ENCODE measurements at places on chromosomes 4 and X.

DNA sequence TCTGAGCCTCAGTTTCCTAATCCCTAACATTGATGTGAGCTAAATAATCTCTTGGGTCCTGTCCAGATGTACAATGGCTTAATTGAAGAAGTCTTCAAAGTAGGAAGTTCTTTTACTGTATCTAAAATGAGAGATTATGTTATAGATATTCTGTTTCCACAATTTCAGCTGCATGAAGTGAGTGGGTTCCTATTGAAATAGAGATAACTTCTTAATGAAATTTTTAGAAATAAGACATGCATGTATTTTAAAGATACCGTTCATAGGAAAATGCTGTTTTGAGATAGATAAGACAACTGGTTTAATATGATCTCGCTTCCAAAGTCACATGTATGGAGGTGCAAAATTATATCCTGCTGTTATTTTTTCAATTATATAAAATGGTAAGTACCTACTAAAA is 71.9 kb downstream of the CLDN22 start:
- no peak for DNase-seq

DNA sequence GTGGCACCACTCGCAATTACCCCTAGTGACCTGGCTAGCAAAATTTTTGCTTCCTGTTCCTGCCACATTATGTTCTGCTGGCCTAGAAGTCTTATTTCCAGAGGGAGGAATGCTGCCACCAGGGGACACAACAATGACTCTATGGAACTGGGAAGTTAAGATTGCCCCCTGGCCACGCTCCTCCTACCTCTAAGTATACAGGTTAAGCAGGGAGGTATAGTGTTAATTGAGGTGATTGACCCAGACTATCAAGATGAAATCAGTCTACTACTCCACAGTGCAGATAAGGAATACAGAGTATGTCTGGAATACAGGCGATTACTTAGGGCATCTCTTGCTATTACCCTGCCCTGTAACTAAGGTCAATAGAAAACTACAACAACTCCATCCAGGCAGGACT is 48.8 kb upstream of the SMARCAD1 start:
- DNase-seq: no peak

- no peak for DNase-seq
Observed at GRCh38 chrX:8089141-8089540, 81.9 kb downstream of the VCX2 start.

GRCh38 chr4:815464-816146 is 10.3 kb downstream of the CPLX1 start:
- peak; percentile 24 for DNase-seq

GRCh38 chr4:17941731-17942130 is 79.8 kb downstream of the LCORL start:
- DNase-seq: no peak

DNA sequence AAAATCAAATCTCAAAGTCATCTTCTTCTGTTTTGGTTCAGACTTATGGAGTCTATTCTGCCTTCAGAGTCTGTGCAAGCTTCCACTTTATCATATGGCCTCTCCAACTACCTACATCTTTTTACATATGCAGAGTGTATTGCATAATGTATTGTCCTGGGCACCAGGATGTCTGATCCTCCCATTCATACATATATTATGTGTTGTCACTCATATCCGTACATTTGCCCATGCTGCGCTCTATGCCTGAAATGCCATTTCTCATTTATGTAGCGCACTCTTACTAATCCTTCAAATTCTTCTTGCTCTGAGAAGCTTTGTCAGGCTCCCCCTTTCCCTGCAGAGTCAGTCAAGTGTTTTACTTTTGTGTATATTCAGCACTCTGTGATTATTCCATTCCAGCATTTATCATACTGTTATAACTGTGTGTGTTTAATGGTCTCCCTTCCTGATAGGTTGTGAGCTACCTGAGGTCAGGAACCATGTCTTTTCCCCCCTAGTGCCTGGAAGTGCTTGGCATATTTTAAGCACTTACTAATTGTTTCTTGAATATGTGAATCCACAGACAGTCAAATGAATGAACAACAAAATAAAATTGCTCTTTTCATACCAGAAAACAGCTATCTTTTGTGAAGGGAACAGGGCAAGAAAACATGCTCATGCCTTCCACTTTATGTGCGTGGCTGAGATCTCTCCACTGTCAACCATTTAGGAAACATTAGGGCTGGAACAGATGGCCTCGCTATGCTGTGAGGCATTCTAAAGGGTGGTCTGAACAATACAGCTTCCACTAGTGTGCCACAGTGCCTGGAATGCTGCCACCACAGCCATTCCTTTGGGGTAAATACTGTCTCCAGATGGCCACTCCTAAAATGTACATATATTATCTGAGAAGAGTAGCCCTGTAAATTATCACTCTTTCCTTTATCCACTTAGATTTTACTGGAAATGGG is 81.8 kb downstream of the GLUD2 start:
- DNase-seq: no peak

- no peak for DNase-seq
Observed at GRCh38 chr4:4673070-4673469, 131.2 kb upstream of the STX18 start.

DNA sequence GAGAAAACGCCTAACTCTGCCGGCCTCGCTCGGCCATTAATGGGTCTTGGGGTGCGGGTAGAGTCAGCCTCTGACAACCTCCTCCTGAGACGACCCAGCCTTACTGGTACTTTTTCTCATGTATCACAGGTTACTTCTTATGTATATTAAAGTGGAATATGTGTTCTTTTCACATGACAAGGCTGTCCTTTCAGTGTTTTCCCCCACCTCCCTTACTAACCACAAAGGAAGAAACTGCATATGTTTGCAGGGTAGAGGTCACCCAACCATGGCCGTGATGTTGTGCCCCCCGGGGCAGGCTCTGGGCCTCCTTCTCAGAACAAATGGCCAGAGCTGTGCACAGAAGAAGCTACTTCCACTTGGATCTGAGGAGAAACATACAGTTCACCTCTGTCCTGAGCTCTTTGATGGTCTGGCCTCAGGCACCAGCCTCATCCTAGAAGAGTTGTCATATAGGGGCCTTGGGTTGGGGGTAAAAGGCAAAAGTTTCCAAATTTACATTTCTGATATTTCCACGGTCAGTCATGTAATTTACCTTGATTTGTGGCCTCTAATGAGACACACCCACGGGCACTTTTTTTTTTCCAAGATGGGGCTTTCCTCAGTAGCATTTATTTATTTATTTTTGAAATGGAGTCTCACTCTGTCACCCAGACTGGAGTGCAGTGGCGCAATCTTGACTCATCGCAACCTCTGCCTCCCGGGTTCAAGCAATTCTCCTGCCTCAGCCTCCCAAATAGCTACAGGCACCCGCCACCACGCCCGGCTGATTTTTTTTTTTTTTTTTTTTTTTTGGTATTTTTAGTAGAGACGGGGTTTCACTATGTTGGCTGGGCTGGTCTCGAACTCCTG is 1.9 kb downstream of the SOWAHD start:
- no peak for DNase-seq

GRCh38 chrX:119802546-119802945 is 11.1 kb upstream of the RPL39 start:
- no peak for DNase-seq

DNA sequence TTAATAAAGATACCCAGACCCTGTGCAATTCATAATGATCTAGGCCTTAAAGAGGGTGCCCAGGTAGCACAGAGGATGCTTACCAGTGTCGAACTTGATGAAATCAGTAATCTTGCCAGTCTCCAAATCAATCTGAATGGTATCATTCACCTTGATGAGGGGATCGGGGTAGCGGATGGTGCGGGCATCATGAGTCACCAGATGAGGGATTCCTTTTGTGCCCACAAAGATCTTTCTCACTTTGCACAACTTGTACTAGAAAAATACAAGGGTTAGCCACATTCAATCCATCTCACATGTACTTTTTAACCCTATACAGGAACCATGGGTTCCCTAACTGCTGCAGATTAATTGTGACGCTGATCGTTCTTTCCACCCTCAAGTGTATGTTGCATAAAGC is 3.3 kb downstream of the RPS4X start:
- DNase-seq: peak; percentile 71

GRCh38 chr4:153205757-153206156 is 1.5 kb downstream of the TRIM2 start:
- DNase-seq: peak; percentile 73

DNA sequence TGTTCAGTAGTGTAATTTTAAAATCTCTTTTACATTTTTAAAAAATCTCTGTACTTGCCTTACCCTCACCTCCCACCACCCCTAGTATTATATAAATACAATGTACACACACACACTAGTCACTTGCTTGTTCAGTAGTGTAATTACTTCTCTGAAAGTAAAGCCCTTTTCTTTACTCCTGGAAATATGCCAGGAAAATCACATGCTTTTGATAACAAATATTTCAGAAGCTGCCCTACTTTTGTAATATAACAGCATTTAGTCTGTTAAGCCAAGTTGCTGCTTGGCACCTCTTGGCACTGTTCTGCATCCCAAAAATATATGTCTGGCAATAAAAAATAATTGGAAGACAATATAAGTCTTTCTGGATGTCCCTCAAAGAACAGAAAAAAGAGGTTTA is 172.8 kb upstream of the APOOL start:
- no peak for DNase-seq

DNA sequence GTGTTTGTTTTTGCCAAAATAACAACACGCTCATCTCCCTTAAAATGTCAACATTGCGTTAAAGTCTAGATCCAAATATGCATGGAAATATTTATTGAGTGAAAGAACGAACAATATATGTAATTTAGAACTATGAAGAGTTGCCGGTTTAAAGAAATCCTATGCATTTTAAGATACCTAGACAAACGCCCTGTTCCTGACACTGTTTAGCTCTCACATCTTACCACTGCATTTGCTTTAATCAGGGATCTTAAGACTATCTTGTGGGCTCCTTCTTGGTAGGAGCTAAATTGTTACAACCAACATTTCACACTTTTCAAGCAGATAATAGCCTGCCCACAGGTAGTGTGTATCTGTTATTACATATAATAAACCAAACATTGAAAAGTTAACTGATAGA is 96.6 kb upstream of the RPS6KA3 start:
- DNase-seq: no peak

GRCh38 chr4:121648516-121648915 is 48.3 kb downstream of the ANXA5 start:
- DNase-seq: no peak

DNA sequence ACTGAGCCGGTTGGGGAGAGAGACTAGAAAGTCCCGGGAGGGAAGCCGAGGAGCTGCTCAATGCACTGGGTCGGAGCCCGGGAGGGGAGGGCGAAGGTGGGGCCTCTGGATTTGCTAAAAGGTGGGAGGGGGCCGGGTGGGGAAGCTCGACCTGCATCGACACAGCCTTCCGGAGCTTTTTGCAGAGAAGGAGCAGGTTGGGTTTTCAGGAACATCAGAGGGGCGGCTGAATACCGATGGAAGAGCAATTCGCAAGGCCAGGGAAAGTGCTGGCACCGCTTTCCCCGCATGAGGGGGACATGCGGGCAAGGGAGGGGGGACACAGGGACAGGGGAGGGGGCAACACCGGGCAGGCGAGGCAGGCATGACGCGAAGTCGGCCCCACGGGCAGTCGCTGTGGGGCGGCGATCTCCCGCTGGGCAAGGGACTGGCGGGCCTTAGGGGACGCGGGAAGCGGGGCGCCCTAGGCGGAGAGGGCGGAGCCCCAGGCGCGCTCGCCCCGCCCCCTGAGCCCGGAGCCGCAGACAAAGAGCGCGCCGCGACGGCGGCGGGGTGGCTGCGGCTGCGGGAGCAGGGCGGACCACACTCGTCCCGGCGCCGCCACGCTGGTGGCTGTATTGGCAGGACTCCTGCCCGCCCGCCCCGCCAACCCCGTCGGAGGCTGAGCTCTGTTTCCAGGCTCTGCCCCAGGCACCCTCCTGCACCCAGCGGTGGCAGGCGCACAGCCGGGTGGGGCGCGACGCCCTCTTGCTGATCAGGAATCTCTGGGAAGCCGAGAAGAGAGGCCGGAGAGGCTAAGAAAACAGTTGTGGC is 11.6 kb downstream of the PDZD4 start:
- peak; percentile 84 for DNase-seq

DNA sequence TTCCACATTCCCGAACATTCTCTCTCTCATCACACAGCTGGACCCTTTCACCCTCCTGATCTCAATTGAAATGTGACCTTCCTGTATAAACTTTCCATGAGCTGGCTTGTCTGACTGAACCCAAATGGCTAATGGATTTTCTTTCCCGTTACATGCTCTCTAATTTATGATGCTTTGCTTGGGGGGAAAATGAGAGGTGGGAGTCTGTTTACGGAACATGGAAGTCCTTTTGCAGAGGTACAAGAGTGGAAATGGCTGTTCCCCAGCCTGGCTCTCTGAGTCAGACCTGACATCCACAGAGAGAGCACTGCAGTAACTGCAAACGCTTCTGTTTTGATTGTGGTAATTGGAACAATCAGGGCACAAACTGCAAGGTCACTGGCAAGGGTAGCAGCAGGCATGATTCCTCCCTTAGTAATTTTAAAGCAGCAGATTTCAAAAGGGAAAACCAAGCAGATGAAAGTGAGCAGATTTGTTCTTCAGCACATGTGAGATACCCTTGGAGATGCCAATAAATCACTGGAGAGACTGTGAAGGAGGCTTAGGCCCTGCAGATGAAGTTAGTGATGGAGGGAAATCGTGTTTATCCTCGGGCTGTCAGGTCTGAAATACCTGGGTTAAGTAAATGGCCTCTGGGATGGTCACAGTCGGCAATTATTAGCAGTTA is 83.9 kb downstream of the SNCA start:
- no peak for DNase-seq

DNA sequence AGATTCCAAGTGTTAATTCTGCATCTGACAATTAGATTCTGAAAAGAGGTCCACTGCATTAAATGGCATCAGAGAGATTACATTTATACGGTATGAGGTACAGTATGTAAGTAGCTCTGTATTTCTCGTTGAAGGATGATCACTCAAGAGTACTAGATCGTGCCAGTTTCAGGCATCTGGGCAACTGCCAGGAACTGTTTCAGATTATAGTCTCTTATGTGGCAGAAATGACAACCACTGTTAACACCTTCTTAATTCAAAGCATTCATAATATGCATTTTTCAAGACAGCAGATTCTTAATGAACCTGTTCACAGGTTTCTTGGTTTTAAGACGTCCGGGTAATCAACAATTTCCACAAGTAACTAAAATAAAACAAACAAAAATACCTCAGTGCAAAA is 1.6 kb downstream of the ANKRD50 start:
- DNase-seq: no peak

GRCh38 chr4:74555231-74555630 is 110.3 kb downstream of the AREG start:
- no peak for DNase-seq

DNA sequence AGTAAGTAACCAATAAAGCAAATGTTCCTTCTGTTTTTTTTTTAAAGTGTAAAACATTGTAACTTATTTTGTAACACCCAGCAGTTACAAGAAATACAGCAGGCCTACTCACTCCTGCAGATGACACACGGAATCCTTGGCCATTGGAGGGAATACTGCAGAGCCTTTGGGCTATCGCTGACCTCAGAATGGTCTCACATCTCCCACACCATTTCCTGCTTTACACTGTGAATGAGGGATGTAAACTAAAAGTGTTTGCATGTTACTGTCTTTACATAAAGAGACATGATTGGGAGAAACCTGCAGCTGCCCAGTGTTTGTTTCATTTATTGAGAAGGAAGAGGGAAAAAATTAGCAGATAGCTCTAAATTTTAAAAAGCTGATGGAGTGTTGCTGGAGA is 64.1 kb downstream of the USP46 start:
- no peak for DNase-seq

GRCh38 chr4:92071587-92071986 is 232.2 kb upstream of the GRID2 start:
- no peak for DNase-seq
